Activated naive CD4-positive, alpha-beta T cell treated with anti-CD3 and anti-CD28 coated beads, Interleukin-2, amount 10 ng/mL, durations not matched to agents 7 days and 5 days (primary cell): ENCODE measurements at places on chromosomes 7 and 10.

DNA sequence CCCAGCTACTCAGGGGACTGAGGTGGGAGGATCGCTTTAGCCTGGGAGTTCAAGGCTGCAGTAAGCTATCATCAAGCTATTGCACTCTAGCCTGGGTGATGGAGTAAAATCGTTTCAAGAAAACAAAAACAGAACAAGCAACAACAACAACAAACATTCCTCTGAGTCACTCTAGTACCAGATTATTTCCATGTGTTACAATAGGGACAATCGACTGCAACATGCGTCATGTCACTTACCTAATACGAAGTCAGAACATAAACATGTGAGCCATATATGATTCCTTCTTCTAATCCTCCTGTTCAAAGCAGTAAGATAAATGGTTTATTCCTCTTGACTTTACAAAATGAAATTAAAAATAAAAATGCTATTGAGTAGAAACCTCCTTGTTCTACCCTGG is 57.3 kb downstream of the ZNF438 start:
- H3K4me1 ChIP-seq, result no peaks in the 10 kb centered on the region
- H3K4me3 ChIP-seq, result no peak overlapping the region
- DNase-seq, result no peak
- no peaks in the 10 kb centered on the region for H3K36me3 ChIP-seq
- H3K27ac ChIP-seq, result no peak overlapping the region

DNA sequence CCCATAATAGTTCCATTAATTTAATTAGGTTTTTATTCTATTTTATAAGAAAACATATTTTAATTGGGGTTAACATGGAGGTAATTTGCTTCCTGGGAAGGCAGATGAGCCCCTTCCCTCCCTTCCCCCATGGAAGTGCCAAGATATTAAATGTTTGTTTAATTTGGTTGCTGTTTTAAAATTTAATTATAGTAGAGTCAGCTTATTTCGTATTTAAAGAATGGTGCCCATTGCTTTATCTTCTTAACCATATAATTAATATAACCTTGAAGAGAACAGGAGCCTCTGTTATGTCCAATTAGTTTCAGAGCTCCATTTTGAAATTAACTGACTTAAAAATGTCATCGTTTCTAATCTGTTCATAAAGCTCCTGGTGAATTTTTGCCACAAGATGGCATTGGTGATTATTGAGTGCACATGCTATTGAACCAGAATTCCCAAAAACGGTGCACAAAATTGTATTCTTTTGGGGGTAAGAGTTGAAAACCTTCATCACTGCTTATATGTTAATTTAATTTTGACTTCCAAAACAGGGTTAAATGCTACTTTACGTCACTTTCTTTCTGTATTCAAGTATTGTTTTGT is 26.0 kb downstream of the KLHDC10 start:
- no peak overlapping the region for H3K27ac ChIP-seq
- no peak for DNase-seq
- no peaks in the 10 kb centered on the region for H3K4me1 ChIP-seq

DNA sequence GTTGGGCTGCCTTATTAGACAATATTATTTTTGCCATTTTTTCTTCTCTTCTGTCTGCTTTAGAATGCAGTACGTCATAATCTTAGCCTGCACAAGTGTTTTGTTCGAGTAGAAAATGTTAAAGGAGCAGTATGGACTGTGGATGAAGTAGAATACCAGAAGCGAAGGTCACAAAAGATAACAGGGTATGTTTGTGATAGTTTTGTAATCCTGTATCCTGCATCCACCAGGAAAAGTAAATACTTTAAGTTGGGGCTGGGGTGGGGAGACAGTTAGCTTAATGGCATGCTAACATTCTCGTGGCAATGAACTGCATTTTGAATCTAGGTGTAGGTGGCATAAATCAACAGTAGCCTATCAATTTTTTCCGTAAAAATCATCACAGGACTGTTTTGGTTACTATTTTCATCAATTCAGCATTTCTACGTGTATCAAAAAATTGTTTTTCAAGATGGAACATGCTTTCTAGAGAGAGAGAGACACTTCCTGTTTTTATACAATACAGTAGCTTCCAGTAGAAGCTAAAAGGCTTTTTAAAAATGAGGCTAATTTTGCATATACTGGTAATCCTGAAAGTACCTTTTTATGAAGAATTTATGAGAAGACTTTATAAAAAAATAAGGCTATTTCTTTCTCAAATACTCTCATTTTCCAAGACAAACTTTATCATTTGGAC is 247.5 kb downstream of the FOXP2 start:
- DNase-seq, result no peak
- no peaks in the 10 kb centered on the region for H3K27me3 ChIP-seq
- no peak overlapping the region for H3K27ac ChIP-seq
- no peaks in the 10 kb centered on the region for H3K4me1 ChIP-seq

DNA sequence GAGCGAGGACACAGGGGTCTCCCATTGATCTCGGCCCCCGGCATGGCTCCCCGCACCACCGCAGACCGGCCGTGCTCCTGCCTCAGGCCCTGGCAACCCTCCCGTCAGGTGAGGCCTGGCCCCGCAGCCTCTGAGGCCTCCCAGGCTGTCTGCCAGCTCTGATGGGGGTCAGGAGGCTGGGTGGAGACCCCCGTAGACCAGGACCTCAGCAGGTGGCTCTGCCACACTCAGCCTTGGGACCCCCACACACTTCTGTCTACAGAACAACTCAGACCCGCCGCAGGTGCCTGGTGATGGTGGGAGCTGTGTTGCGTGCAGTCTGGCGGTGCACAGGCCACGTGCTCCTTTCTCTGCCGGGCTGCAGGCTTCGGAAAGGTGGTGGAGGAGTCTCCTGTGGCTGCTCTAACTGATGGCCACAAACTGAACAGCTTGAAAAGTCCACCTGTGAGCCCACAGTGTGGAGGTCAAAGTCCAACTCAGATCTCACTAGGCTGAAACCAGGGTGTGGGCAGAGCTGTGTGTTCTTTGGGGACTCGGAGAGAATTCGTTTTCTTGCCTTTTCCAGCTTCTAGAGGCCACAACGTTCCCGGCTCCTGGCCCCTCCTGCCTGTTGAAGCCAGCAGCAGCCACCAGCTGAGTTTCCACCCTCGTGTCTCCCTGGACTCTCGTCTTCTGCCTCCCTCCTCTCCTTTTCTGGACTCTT is 62.5 kb downstream of the PWWP2B start:
- no peaks in the 10 kb centered on the region for H3K36me3 ChIP-seq
- H3K4me3 ChIP-seq, result no peak overlapping the region
- no peaks in the 10 kb centered on the region for H3K4me1 ChIP-seq
- DNase-seq, result peak; percentile 20
- peaks cover 11% of the 10 kb centered on the region for H3K27me3 ChIP-seq
- H3K27ac ChIP-seq, result peak overlapping the region; percentile 20

- H3K27ac ChIP-seq, result no peak overlapping the region
- H3K36me3 ChIP-seq, result no peaks in the 10 kb centered on the region
- DNase-seq, result no peak
- H3K4me1 ChIP-seq, result no peaks in the 10 kb centered on the region
Observed at GRCh38 chr10:122126763-122127659, 138.0 kb downstream of the TACC2 start.

- H3K27ac ChIP-seq, result no peak overlapping the region
- no peaks in the 10 kb centered on the region for H3K4me1 ChIP-seq
- H3K4me3 ChIP-seq, result no peak overlapping the region
Observed at GRCh38 chr7:44403775-44404174, 78.4 kb upstream of the CAMK2B start.

DNA sequence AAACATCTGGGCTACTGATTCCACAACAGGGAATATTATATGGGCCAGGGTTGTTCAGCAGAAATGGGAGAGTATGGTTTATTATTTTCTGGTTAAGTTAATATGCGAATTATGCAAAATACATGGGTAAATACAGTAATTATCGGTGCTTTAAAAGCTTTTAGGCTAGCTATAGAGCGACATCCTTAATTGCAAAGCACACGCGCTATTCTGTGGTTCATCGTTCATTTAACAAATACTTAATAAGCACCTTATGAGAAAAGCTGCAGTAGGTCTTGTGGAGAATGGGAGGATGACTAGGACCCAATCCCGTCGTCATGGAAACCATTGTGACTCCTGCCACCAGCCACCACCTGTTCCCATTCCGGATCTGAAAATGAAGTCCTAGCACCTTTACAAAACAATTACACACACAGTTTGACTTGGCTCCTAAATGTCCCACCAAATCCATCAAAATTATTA is 623 bp upstream of the CEP41 start:
- H3K36me3 ChIP-seq, result peaks cover 9% of the 10 kb centered on the region
- peak overlapping the region; percentile 98 for H3K4me3 ChIP-seq
- peak overlapping the region; percentile 93 for H3K27ac ChIP-seq

GRCh38 chr10:124688386-124688785 is 55.8 kb downstream of the FAM53B start:
- H3K4me1 ChIP-seq, result peaks cover 78% of the 10 kb centered on the region
- no peak overlapping the region for H3K4me3 ChIP-seq
- peaks cover 60% of the 10 kb centered on the region for H3K36me3 ChIP-seq

GRCh38 chr10:117214401-117214800 is 17.1 kb downstream of the KCNK18 start:
- H3K4me3 ChIP-seq, result no peak overlapping the region
- peaks cover 8% of the 10 kb centered on the region for H3K4me1 ChIP-seq
- H3K27ac ChIP-seq, result no peak overlapping the region

DNA sequence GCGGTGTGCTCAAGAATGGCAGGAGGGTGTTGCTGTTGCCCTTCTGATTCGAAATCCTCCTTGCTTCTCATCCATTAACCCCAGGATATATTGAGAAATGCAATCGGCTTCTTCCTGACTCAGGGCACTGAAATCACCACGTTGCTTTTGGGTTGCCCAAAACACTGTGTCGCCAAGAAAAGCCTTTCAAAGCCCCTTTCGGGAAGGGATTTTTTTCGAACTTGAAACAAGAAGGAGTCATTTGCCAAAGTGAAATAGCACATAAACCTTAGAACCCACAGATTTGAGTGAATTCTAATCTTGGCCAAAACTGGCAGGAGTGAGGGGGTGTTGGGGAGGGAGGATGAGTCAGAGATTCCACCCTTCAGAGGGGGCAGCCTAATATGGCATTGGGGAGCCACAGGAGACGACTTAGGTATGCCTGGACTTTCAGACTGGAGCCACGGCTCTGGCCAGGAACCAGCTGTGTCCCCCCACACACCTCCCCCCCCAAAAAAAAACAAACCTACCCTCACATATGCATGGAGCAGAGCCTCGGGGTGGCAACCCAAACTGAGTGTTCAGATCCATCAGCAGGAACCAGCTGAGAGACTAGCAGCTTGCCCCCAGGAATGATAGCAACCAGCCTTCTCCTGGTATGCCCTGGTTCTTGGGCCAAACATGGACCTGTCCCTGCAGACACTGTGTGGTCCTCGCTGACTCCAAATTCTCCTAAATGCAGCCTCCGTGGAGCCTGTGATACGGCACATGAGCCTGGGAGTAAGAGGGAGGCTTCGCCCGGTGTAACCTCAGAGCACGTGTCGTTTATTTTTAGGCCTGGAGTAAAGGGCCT is 138.4 kb downstream of the FGFR2 start:
- H3K27me3 ChIP-seq, result no peaks in the 10 kb centered on the region
- no peaks in the 10 kb centered on the region for H3K4me1 ChIP-seq
- H3K36me3 ChIP-seq, result no peaks in the 10 kb centered on the region
- no peak overlapping the region for H3K27ac ChIP-seq
- DNase-seq, result no peak
- no peak overlapping the region for H3K4me3 ChIP-seq

GRCh38 chr10:34584164-34584563 is 230.9 kb downstream of the PARD3 start:
- no peak overlapping the region for H3K4me3 ChIP-seq
- H3K27me3 ChIP-seq, result no peaks in the 10 kb centered on the region
- no peaks in the 10 kb centered on the region for H3K4me1 ChIP-seq
- H3K36me3 ChIP-seq, result no peaks in the 10 kb centered on the region
- H3K27ac ChIP-seq, result no peak overlapping the region

- H3K27me3 ChIP-seq, result no peaks in the 10 kb centered on the region
- DNase-seq, result no peak
- H3K4me3 ChIP-seq, result no peak overlapping the region
- peaks cover 5% of the 10 kb centered on the region for H3K4me1 ChIP-seq
- H3K36me3 ChIP-seq, result no peaks in the 10 kb centered on the region
Observed at GRCh38 chr7:39910108-39910869, 39.8 kb upstream of the CDK13 start.
